Activated CD4-positive, alpha-beta T cell treated with anti-CD3 and anti-CD28 coated beads, Interleukin-2, amount 10 ng/mL, durations not matched to agents 24 days and 14 days (primary cell): ENCODE measurements at places on chromosomes 7 and 10. TPM values are rescaled to one million over a fixed set of nuclear protein-coding genes. Genes with fewer than 3 reads are reported as not detected.

The TWIST1 gene
- total RNA-seq = 7.5 and 8.1 TPM in 2 replicates

The FAM13C gene
- not detected in 2 replicates for total RNA-seq

The TAS2R41 gene
- total RNA-seq = not detected in 2 replicates

The PCDH15 gene
- not detected in 2 replicates for total RNA-seq

The ANXA8L1 gene
- total RNA-seq = not detected in 2 replicates

The KRIT1 gene
- total RNA-seq = 47.3 and 49.2 TPM in 2 replicates

The IQUB gene
- 0.05 TPM in 1 of 2 replicates, not detected in the other for total RNA-seq

The AKR1C8 gene
- total RNA-seq = not detected in 2 replicates

The TRDMT1 gene
- total RNA-seq = 3.9 and 5.6 TPM in 2 replicates

The ACTR3C gene
- 7.9 and 11.7 TPM in 2 replicates for total RNA-seq

The PROSER2 gene
- 0.24 and 0.37 TPM in 2 replicates for total RNA-seq

The TCF7L2 gene
- total RNA-seq = 0.21 and 0.43 TPM in 2 replicates

The ZEB1 gene
- 71.9 and 79.0 TPM in 2 replicates for total RNA-seq

The CALML5 gene
- total RNA-seq = not detected in 2 replicates

The GTF2IRD1 gene
- total RNA-seq = 1.4 and 2.7 TPM in 2 replicates

The NRP1 gene
- 5.0 TPM in 2 replicates for total RNA-seq

The OR2A12 gene
- total RNA-seq = not detected in 2 replicates

The CTAGE15 gene
- total RNA-seq = 1.3 and 2.7 TPM in 2 replicates

The ADRB1 gene
- not detected in 2 replicates for total RNA-seq

The OR6B1 gene
- not detected in 2 replicates for total RNA-seq

The AKR1D1 gene
- not detected in 2 replicates for total RNA-seq

The CHCHD3 gene
- total RNA-seq = 74.5 and 76.2 TPM in 2 replicates

The HNRNPH3 gene
- 200 and 206 TPM in 2 replicates for total RNA-seq

The FAM25A gene
- total RNA-seq = not detected in 2 replicates

The MYL10 gene
- not detected in 2 replicates for total RNA-seq

The CH25H gene
- not detected in 2 replicates for total RNA-seq

The AQP1 gene
- not detected in 2 replicates for total RNA-seq

The SLC26A3 gene
- not detected in 2 replicates for total RNA-seq

The HOXA6 gene
- not detected in 2 replicates for total RNA-seq

The FFAR4 gene
- not detected in 2 replicates for total RNA-seq

The PTER gene
- 16.7 and 17.8 TPM in 2 replicates for total RNA-seq

The GBX1 gene
- not detected in 2 replicates for total RNA-seq

The PRSS1 gene
- not detected in 2 replicates for total RNA-seq

The RPP38 gene
- 22.6 and 23.3 TPM in 2 replicates for total RNA-seq

The FKBP14 gene
- 8.2 and 8.6 TPM in 2 replicates for total RNA-seq

The ZSCAN21 gene
- 8.0 TPM in 2 replicates for total RNA-seq

The LLCFC1 gene
- not detected in 2 replicates for total RNA-seq

The BLNK gene
- total RNA-seq = not detected in 2 replicates

The HDAC9 gene
- 2.9 and 3.0 TPM in 2 replicates for total RNA-seq

The SAP25 gene
- total RNA-seq = 9.2 and 11.3 TPM in 2 replicates

The ACHE gene
- not detected in 2 replicates for total RNA-seq

The OR2A5 gene
- not detected in 2 replicates for total RNA-seq

The EVX1 gene
- not detected in 2 replicates for total RNA-seq

The ZNF789 gene
- total RNA-seq = 22.6 and 23.6 TPM in 2 replicates

The SH3PXD2A gene
- total RNA-seq = 8.3 and 8.5 TPM in 2 replicates

The ABCA13 gene
- total RNA-seq = not detected in 2 replicates

The GFRA1 gene
- total RNA-seq = not detected in 2 replicates

The PCLO gene
- total RNA-seq = not detected in 2 replicates

The DYNC1I1 gene
- not detected in 2 replicates for total RNA-seq

The MOGAT3 gene
- not detected in 2 replicates for total RNA-seq

The FRAT2 gene
- 8.7 and 9.8 TPM in 2 replicates for total RNA-seq

The CTAGE8 gene
- 0.99 and 2.0 TPM in 2 replicates for total RNA-seq
